ENCODE measurements at places on chromosomes 2 and 18. TPM values are rescaled to one million over a fixed set of nuclear protein-coding genes. Genes with fewer than 3 reads are reported as not detected.

DNA sequence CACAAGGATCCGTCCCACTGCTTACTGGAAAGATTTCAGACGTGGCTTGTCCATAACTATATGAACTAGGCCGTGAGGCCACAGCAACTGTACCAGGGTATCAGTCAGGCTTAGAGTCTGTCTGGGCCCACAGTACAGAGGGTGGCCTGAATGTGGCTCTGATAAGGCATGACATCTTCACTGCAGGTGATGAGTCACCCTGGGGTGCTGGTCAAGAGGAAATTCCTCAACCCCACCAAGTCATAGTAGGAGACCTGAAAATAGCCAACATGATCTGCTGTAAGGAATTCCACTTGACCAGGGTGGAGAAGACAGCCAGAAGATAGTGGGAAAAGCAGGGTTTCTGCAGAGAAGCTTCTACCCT lies 107.7 kb downstream of the INHBB start:
- peak; percentile 78 for DNase-seq

LYG1 gene
- 0.96 TPM for total RNA-seq

UBE2F gene
- total RNA-seq: 99.0 TPM

DNA sequence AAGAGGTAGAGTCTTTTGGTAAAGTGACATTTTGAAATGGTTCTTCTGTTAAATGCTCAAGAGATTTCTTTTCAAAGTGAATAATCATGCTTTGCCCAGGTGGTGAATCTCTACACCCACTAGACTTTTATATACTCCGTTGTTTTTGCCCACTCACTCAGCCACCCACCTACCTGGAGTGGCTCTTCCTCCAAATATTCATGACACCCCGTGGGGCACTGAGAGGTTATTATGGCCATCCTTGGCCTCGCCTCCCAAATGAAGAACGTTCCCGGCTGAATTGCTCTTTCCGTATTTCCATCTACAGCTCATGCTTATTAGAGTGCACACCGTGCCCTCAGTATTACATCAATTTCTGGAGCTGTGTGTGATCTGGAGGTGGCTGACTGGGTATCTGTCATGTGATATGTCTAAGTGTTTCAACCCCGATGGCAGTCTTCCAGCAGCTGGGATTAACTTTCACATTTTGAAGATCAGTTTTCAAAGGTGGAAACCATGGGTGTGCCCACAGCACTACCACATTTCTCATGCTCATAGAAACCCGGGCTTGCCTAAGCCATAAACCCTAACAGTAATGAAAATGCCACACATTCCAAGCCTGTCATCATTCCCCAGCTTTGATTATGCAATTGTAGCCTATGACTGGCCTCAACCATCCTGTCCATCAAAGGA lies 406.6 kb upstream of the MMADHC start:
- peak; percentile 91 for DNase-seq

RNF25 gene
- 36.1 TPM for total RNA-seq

DNA sequence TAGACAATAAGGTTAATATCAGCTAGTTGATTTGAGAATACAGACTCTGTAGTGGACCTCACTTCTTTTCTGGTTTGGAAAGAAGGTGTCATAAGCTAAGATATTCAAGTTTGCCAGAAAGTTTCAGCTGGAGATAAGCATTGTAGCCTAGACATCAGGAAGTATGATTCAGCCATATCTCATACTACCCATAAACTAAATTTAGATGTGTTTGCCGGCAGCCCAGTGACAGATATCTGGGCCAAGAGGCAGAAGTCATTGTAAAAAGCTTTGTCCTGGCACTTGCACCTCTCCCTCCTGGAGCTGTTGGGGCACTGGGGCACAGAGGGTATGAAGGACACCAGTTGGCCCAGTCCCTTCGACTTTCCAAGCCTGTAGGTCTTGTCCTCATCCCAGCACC lies 128.0 kb downstream of the EPHA4 start:
- DNase-seq: peak; percentile 76

- peak; percentile 59 for DNase-seq
Measured at GRCh38 chr2:46983065-46983801, 67.6 kb upstream of the MCFD2 start.

DNA sequence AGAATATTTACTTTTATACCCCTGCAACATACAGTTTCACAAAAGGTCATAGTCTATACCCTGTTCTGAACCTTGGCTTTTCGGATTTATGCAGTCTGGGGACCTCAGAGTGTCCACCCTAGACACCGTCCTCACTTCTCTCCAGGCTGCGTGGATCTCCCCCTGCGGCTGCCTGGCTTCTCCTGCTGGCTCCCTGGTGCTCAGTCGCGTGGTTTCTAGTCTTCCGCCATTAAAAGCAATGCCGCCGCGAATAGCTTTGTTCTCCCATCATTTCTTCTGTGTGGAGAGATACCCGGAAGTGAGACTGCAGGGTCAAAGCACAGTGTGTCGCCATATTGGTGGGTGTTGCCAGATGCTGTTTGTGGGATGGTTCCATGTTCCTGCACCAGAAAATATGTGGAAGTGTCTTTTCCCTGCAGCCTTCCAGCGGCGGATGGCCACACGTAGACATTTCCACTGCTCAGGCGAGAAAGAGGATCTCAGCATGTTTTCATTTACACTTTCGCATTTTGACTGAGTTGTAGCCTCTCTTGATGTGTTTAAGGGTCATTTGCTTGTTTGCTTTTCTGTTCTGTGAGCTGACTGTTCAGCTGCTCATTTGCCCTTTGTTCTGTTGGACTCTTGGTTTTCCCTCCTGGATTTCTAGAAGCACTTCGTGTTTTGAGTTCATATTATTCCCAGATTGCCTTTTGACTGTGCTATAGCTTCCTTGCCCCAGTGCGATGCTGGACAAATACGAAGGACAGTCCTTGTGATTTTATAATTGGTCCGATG lies 22.9 kb upstream of the ASB1 start:
- no peak for DNase-seq

PLGLB2 gene
- total RNA-seq: 0.05 TPM

- DNase-seq: peak; percentile 63
Measured at GRCh38 chr2:175690113-175690837, 311.8 kb downstream of the LNPK start.

DNA sequence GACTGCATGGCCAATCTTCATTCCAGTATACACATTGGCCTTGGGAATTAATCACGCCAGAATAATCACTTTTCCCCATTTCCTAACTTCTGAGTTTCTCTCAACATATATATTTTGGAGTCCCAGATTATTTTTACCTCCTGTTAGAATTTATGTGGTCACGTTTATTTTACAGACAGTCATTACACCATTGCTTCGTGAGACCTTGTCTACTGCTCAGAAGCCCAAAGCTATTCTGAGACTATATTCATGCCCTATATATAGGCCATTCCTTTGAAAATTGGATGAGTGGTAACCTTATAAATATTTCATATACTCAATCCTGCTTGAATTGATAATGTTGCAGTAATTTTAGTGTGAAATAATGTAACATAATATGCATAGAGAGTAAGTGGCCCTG lies 610.0 kb upstream of the CDH2 start:
- no peak for DNase-seq

DNA sequence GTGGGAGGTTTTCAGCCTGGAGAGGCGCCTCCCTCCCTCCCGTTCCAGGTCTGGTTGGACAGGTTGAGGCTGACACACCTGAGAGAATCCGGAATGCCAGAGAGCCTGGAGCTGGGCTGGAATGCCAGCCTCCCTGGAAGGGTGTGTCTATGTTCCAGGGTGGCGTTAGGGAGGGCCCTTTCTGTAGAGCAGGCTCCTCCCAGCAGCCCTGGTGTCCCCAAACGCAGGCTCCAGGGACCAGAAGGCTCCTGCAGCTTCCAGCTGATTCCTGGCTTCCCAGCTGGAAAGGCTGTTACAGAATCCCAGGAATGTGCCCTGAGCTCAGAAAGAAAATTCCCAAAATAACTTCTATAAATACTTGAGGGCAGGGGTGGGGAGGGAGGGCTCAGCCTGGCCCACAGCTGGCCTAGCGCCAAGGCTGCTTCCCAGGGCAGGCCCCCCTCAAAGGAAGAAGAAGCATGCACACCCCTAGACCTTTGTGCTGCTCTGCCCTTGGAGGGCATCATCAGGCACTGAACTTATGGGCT lies 85.4 kb downstream of the STPG4 start:
- peak; percentile 80 for DNase-seq

DNA sequence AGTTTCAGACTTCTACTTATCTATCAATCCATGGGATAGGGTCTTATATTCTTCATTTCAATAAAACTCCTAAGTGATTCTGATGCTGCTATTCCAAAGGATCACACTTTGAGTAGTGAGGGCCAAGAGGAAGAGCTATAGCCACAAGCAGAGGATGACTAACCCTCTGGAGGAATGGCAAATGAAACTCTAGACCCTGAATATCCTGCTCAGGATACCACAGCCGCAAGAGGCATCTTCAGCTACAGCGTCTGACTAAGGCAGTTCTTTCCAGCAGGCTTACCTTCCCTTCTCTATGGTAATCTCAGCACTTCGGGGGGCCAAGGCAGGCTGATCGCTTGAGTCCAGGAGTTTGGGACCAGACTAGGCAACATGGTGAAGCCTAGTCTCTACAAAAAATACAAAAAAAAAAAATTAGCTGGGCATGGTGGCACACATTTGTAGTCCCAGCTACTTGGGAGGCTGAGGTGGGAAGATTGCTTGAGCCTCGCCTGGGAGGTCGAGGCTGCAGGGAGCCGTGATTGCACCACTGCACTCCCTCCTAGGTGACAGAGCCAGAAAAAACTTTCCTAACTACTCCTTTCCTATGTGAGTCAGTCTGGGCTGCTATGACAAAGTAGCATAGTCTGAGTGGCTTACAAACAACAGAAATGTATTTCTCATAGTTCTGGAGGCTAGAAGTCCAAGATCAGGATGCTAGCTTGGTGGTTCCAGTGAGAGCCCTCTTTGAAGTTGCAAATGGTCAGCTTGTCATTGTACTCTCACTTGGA lies 371.9 kb downstream of the IRS1 start:
- peak; percentile 95 for DNase-seq

WDR43 gene
- total RNA-seq: 32.3 TPM

GALNT3 gene
- 0.59 TPM for total RNA-seq

GRCh38 chr18:24231773-24232735 lies 93.2 kb downstream of the CABYR start:
- peak; percentile 36 for DNase-seq

- DNase-seq: no peak
Measured at GRCh38 chr2:159175182-159175581, 111.3 kb downstream of the WDSUB1 start.

OSBPL1A gene
- total RNA-seq: 19.1 TPM

DNA sequence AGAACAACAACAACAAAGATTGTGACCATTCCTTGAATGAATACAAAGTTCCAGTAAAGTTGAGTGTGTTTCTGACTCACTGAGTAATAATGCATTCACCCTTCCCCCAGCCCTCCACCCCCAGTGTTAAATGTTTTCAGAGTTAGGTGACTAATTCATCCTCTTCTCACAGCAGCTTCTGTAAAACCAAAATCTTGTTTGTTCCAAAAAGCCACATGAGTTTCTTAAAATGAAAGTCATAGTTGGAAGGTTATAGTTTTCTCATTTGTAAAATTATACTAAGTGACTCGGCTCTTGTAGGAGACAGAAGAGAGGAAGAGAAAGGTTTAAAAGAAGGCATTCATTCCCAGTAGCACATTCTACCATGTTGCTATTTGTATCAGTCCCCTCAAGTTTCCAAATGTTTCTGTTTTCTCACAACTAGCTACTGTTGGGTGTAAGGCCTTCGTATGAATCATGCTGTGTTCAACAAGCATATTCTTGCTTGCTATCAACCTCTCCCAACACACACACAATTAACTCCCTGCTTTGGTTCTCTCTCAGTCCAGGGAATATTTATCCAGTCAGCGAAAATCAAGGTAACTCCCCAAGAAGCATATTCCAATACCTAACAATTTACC lies 75.3 kb downstream of the MBD2 start:
- peak; percentile 95 for DNase-seq

- DNase-seq: no peak
Measured at GRCh38 chr2:218622606-218623365, 15.1 kb downstream of the PLCD4 start.

- DNase-seq: no peak
Measured at GRCh38 chr2:172248381-172248780, 145.7 kb upstream of the DLX2 start.

CRACDL gene
- not detected for total RNA-seq

GRCh38 chr18:75247611-75248421 lies 37.2 kb downstream of the TSHZ1 start:
- DNase-seq: peak; percentile 52

GRCh38 chr2:143899987-143900386 lies 619.9 kb downstream of the ZEB2 start:
- DNase-seq: no peak
